ENCODE measurements at places on chromosomes 2 and 18. TPM values are rescaled to one million over a fixed set of nuclear protein-coding genes. Genes with fewer than 3 reads are reported as not detected.

GRCh38 chr2:202514732-202515131, 120.0 kb upstream of the FAM117B start:
- DNase-seq = no peak

DNA sequence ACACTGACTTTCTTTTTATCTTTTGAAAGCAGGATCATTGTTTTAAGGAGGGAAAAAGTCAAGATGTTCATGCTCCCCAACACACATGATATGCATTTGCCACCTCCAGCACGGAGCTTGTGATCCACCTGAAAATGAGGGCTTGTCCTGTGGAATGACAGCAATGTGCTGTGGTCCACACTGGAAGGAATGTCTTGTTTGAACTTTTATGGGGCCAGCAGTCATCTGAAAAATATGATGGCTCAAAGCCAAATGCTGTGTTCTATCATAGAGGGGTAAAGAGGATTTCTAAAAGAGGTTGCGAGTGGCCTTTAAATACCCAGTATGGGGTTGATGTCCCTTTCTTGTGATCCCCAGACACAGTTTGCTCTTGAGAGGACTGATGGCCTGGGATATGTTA, 226.5 kb upstream of the SPRED2 start:
- no peak for DNase-seq

The LRP1B gene
- under 0.01 TPM for total RNA-seq

DNA sequence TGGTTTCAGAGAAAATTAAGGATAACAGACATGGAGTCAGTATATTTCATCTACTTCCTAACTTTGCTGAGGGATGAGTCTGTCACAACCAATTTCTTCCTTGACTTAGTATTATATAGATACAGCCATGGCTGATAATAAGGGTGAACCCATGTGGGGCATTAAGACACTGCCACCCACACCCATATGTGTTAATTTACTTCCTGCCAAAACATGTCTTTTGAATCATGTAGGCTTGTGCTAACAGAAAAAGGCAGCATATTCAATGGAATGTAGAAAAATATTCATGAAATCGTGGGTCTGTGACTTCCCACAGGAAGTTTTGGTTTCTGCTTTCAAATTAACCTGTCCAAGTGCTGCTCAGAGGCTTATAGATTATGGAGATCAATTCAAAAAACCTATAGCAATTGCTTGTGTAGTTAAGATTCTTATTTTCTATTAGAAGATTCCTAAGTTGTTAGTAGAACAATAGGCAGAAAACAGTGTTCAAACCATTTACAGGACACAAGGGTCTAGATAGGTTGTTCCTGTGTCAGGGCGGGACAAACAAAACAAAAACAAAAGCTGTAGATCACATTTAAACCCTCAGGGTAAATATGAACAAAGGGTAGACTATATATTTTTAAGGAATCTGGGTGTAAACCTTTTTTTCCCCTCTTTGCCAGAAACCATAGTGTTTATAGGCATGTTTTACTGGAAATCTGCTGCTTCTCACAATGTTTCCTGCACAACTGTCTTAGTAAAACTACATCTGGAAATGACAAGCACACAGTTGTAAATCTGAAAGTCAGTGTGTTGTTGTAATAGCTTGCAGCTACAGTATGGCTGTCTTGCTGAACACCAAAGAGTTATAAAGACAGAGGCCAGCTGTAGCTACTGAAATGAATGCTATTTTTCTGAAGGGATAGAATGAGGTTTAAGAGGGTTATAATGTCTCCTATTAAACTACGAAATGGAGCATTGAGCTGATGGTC, 691.2 kb downstream of the EPHA4 start:
- DNase-seq = no peak

- DNase-seq = no peak
Observed at GRCh38 chr2:200199576-200200263, 106.8 kb upstream of the SPATS2L start.

DNA sequence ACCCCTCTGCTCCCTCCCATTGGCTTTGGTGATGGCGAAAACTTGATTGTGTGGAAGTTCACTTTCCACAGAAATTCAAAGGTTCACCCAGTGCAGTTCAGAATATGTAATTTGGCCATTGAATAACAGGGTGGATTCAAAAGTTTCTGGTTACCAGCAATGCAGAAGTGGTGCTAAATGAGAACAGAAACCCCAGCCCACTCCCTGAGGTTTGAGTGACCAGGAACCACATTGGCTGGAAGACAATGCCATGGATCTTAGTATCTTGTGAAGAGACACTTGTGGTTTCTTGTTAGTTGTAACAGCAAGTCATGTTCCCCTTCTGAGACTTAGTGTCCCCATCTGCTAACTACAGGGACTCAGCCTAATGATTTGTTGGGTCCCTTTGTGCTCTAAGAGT, 49.8 kb downstream of the QPCT start:
- no peak for DNase-seq

Measured in dermis blood vessel endothelial cell (primary cell).